ENCODE measurements at places on chromosomes 4 and X.

GRCh38 chr4:98290511-98290910 is 29.3 kb downstream of the RAP1GDS1 start:
- DNase-seq, result no peak

GRCh38 chrX:100647095-100647494 is 3.1 kb downstream of the SRPX2 start:
- DNase-seq, result no peak

GRCh38 chr4:70607334-70607853 is 15.3 kb downstream of the AMBN start:
- no peak for DNase-seq

DNA sequence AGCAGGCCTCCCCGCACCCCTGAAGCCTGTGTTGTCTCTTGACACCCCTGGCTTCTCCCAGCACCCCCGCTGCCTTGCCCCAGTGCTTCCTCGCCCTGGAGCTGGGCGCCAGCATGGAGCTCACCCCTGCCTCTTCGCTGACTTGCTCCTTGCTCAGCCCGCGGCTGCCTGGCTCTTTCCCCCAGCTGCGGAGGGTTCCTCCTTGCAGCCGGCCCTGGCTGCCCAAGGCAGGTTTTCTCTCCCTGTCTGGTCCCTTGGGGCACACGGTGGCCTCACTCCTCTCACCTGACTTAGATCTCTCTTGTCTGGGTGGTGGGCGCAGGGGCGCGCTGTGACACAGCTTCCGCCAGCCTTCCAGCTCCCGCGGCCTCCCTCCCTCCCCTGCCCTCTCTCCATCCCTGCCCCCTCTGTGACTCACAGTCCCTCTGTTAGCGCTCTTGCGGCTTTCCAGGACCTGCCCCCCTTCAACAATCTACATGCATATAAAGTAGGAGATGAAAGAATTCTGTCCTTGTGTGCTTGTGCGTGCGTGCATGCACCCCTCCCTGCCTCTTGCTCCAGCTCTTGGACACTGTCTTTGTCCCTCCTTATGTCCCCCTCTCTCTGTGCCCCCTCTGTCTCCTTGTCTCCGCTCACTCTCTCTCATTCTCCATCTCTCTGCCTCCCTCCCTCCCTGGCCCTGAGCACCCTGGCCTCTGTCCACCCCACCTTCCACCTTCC is 2.2 kb downstream of the PLXNB3 start:
- DNase-seq, result peak; percentile 7

GRCh38 chrX:119690921-119691716 is 1.8 kb downstream of the SEPTIN6 start:
- DNase-seq, result peak; percentile 80

DNA sequence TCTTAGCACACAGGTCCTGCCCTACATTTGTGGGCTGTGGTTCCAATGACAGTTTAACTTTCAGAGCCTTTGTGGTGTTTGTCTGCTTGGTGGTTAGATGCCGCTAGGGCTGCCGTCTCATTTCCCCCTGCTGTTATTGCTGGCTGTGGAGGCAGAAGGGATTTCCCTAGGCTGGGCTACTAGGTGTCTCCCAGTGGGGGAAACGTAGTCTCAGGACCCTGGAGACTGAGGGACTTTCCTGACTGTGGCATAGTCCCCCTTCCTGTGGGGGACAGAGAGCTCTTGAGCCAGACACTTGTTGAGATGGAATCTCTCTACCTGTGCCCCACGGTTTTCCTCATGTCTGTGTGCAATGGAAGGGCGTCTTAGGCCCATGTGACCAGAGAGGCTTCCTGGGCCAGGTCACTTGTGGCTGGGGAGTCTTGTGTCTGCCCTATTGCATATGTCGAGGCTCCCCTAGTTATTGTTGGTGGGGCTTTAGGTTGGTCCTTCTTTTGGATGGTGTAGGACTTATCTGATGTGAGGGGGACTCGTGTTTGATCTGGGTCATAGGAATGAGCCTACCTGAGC is 68.2 kb downstream of the ARHGAP10 start:
- DNase-seq, result peak; percentile 71

GRCh38 chr4:118034053-118034785 is at the start of gene NDST3:
Gene NDST3, plus strand, starts transcription at chr4:118034486. Its CDS starts 19,425 bp downstream, at chr4:118053911.
- DNase-seq, result no peak

GRCh38 chr4:94961420-94961819 is 203.7 kb downstream of the BMPR1B start:
- DNase-seq, result no peak

DNA sequence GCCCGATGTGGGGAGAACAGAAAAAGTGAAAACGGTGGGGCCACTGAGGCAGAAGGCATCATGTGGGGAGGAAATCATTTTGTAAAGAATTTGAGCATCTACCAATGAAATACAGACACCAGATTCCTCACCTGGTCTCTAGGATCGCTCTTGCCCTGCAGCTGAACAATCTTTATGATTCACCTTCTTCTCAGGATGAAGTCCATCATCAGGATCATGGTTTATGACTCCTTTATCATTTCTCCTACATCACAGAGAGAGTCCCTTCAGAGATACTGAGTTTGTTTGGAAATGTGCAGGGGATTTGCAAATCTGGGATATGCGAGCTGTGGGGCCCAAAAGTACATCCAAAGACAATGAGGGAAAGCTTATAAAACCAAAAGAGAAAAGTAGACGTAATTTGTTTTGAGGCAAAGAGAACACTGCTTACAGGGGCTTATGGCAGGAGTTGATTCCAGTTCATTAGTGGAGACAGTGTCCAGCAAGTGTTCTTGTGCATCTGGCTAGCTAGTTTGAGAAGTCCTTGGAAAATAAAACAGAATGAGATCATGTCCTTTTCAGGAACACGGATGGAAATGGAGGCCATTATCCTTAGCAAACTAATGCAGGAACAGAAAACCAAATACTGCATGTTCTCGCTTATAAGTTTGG is 15.3 kb upstream of the ANXA5 start:
- DNase-seq, result no peak

All from CD4-positive, alpha-beta T cell treated with Interleukin-2 at 100 ng/mL for 4 hours (primary cell).